Neural progenitor cell (in vitro differentiated cells): ENCODE measurements at places on chromosomes 3 and 15. TPM values are rescaled to one million over a fixed set of nuclear protein-coding genes. Genes with fewer than 3 reads are reported as not detected.

DNA sequence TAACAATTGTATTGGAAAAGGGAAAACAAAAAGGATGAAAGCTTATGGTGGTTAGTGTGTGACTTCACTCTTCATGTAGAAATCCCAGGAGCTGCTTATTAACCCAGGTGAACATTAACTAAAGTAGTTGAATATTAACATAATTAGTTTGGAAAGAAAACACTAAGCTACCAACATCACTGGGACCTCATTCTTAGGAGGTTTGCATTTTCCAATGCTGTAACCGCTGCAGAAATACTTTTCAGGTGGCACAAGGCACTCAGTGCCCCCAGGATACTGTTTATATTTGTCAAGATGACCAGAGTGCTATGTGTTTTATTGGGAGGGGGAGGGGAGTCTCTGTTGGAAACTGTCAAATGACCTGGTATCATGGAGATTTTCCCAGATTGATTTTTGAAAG lies 25.9 kb upstream of the VILL start:
- no peak overlapping the region for H3K27ac ChIP-seq
- H3K27me3 ChIP-seq = no peaks in the 10 kb centered on the region
- peaks cover 5% of the 10 kb centered on the region for H3K36me3 ChIP-seq
- no peak for DNase-seq

GRCh38 chr3:117719316-117719926 lies 1009.8 kb downstream of the TUSC7 start:
- H3K36me3 ChIP-seq = no peaks in the 10 kb centered on the region
- no peak overlapping the region for H3K27ac ChIP-seq
- no peaks in the 10 kb centered on the region for H3K27me3 ChIP-seq
- no peaks in the 10 kb centered on the region for H3K4me1 ChIP-seq
- peak; percentile 41 for DNase-seq

The VIPR1 gene
- total RNA-seq = 1.4 and 2.9 TPM in 2 replicates

The ADIPOQ gene
- total RNA-seq = not detected in 2 replicates

The NEIL1 gene
- 11.2 and 30.1 TPM in 2 replicates for total RNA-seq
